ENCODE measurements at places on chromosomes 12 and 14.

DNA sequence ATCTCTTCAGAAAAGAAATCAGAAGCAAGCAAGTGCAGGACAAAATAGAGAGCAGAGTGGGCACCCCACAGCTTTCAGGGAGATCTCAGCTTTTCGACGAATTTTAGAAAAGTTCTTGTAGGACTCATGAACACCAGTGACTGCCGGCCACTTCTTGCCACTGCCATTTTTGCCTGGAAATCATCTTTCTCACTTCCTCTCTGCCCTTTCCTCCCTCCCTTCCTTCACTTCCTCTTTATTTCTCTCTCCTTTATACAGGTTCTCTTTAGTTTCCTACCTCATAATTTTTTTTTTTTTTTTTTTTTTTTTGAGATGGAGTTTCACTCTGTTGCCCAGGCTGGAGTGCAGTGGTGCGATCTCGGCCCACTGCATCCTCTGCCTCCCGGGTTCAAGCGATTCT is 185.6 kb downstream of the APAF1 start:
- no peak for DNase-seq

- no peak for DNase-seq
Observed at GRCh38 chr12:79569679-79570078, 121.1 kb downstream of the PAWR start.

DNA sequence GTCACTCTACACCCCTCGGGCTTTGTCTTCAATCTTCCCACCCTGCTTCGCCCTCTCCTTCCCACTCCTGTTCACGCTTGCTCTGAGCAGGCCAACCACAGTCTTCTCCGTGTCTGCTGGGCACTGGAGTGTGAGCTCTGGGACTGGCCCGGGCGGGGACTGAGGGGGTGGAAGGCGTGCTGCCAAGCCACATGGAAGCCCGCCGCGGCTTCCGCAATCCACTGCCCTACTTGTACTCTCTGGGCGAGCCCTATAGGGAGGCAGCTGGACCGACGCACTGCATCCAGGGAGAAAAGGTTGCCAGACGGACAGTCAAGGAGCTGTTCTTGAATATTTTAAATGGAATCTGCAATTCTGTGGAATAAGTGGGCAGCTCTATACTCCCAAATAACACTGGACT is 24.8 kb downstream of the GOLGA3 start:
- DNase-seq, result peak; percentile 57

- DNase-seq, result no peak
Observed at GRCh38 chr12:117967043-117967442, 1.7 kb downstream of the KSR2 start.

- peak; percentile 8 for DNase-seq
Observed at GRCh38 chr12:75208856-75209811, 505 bp downstream of the KCNC2 start.

DNA sequence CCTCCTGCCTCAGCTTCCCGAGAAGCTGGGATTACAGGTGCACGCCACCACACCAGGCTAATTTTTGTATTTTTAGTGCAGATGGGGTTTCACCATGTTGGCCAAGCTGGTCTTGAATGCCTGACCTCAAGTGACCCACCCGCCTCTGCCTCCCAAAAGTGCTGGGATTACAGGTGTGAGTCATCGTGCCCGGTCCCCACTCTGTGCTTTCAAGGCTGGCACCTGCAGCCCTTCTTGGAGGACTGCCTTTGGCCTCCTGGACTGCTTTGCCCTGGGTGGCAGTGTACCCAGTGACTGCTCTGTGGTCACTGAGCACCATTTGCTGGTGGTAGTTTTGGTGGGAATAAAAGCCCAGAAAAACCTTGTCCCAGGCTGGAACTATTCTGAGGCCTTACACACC is 12.6 kb downstream of the DHRS1 start:
- DNase-seq, result no peak

DNA sequence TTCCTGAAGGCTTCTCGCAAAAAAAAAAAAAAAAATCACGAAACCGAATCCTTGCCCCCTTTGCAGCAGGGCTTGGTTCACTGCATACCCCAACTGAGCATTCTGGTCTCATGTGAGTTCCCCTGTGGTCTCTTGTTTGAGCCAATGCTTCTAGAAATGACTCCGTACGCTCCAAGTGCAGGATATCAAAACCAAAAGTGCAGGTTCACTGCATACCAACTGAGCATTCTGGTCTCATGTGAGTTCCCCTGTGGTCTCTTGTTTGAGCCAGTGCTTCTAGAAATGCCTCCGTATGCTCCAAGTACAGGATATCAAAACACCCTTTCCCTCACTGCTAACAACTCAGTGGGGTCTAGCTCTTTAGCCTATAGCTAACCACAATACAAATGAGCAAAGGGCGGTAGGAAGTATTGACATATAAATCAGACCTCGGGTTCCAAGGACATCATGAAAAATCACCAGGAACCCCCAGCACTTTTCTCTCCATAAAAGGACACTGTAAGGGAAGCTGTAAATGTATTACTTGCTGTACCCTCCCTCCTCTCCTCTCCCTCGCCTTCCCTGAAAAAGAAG is 206.3 kb upstream of the NOS1 start:
- no peak for DNase-seq

GRCh38 chr14:67416810-67417209 is 4.8 kb upstream of the PLEK2 start:
- DNase-seq, result no peak

DNA sequence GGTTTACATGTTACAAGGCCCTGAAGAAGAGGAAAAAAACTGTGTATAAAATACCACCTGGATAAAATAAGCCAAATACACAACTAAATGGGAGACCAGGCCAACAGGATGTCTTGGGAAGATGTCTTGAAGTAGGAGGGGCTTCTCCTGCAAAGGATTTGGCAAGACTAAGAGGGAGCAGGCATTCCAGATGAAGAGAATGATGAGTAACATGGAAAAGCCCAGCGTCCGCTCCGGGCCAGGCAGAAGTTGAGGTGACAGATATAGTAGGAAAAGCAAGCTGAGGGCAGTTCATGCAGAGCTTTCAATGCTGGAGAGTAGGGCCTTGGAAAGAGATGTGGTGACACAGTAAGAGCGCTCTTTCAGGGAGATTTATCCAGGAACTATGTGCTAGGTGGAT is 16.1 kb upstream of the EIF4B start:
- no peak for DNase-seq

DNA sequence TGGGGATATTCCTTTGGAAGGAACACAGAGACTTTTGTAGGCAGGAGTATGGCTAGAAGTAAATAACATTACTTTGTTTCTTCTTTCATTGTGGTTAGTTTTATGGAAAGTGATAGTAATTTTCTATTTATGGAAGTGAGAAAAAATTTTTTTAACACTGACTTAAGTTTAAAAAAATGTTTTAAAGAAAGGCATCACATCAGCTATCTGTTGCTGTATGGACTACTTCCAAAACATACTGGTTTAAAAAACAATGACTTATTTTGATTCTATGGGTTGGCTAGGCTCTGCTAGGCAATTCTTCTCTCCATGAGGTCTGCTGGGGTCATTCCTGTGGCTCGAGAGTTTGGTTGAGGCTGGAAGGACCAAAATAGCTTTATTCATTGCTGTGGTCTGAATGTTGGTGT is 31.7 kb upstream of the SLC38A2 start:
- DNase-seq, result peak; percentile 82

- DNase-seq, result no peak
Observed at GRCh38 chr12:118999107-118999506, 17.8 kb downstream of the SRRM4 start.

DNA sequence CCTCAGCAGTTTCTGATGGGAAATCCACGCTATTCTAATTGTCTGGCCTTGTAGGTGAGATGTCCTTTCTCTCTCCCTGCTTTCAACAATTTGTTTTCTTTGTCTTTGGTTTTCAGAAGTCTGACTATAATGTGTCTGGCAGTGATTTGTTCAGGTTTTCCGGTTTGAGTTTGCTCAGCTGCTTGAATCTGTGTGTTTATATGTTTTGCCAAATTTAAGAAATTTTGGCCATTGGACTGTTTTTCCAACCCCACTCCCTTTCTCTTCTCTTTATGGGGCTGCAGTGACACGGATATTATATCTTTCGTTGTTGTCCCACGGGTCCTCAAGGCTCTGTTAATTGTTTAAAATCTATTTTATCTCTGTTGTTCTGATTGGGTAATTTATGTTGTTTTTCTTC is 105.0 kb downstream of the ADGRD1 start:
- DNase-seq, result no peak

GRCh38 chr12:112121780-112122565 is 3.4 kb upstream of the TRAFD1 start:
- peak; percentile 72 for DNase-seq

DNA sequence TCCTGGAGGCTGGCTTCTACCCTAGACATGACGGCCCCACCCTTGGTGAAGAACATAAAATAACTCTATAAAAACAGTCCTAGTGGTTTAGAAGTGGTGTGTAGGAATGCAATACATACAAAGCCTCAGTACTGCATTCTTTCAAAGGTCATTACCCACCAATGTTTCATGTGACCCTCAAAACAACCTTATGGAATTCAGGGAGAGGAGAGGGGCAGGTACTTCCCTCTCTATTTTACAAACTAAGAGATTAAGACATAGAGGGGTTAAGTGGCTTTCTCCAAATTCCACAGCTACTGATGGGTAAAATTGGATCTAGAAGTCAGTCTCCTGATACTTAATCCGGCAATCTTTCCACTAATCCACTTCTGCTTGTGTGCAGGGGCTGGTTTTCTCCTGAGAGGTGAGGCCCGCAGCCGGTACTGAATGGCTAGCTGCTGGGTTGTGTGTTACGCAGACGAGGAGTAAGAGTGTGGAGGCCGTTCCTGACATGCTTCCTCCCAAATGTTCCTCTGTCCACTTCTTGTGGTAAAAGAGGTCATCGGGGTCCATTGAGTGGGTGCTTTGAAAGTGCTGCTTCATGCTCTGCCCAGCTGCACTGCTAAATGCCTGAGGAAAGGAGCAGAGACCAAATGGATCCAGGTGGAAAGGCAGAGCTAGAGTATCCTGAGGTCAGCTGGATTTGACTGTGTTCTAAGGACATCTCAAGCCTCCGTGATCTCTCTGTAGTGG is 16.2 kb downstream of the SLC7A8 start:
- DNase-seq, result no peak

- DNase-seq, result no peak
Observed at GRCh38 chr14:105641075-105641937, 114.9 kb downstream of the TMEM121 start.

- DNase-seq, result peak; percentile 63
Observed at GRCh38 chr14:23299211-23299957, 3.3 kb downstream of the PPP1R3E start.

DNA sequence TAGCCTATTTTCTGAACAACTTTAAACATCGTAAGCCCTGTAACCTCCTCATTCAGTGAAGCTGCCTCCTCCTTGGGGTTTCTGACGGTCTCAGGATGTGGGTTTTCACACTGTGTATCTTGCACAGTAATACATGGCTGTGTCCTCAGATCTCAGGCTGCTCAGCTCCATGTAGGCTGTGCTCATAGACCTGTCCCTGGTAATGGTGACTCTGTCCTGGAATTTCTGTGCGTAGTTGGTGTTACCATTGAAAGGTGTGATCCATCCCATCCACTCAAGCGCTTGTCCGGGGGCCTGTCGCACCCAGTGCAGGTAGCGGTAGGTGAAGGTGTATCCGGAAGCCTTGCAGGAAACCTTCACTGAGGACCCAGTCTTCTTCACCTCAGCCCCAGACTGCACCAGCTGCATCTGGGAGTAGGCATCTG is 980.5 kb downstream of the TMEM121 start:
- DNase-seq, result no peak

GRCh38 chr14:89649451-89650075 is 232.5 kb upstream of the FOXN3 start:
- DNase-seq, result no peak

- no peak for DNase-seq
Observed at GRCh38 chr12:49227713-49228112, 37.2 kb upstream of the TUBA1C start.

DNA sequence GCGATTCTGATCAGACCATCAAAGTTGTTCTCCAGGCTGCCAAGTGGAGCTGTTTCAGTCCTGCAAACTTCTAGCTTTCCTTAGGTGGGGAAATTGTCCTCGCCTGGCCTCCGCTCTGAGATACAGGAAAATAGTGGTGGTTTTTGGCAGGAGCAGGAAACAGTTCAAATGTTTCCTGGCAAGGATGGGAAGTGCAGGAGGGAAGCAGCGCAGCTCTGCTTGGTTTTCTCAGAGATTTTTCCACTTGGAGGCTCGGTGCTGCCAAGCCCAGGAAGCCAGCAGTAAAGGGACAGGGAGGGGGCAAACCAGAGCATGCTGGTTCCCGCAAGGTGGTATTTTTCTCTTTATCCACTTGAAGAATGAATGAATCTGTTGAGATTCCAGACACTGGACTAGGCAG is 17.0 kb downstream of the TMEM63C start:
- no peak for DNase-seq

DNA sequence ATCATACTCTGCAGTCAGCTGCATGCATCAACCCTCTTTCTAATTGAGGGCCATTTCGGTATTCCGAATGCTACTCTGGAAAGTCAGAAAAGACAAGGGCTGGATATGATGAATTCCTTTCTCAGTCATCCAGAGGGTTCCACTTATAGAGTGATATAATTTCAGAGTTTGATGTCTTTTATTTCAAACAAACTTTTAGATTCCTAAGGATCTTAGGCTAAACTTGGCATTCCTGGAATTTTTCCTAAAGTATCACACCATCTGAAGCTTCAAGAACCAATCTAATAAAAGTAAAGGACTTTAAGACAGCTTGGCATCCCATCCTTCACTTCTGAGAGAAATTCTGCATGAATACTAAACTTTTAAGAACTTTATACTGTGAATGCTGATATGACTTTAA is 69.3 kb upstream of the KCNJ8 start:
- no peak for DNase-seq

DNA sequence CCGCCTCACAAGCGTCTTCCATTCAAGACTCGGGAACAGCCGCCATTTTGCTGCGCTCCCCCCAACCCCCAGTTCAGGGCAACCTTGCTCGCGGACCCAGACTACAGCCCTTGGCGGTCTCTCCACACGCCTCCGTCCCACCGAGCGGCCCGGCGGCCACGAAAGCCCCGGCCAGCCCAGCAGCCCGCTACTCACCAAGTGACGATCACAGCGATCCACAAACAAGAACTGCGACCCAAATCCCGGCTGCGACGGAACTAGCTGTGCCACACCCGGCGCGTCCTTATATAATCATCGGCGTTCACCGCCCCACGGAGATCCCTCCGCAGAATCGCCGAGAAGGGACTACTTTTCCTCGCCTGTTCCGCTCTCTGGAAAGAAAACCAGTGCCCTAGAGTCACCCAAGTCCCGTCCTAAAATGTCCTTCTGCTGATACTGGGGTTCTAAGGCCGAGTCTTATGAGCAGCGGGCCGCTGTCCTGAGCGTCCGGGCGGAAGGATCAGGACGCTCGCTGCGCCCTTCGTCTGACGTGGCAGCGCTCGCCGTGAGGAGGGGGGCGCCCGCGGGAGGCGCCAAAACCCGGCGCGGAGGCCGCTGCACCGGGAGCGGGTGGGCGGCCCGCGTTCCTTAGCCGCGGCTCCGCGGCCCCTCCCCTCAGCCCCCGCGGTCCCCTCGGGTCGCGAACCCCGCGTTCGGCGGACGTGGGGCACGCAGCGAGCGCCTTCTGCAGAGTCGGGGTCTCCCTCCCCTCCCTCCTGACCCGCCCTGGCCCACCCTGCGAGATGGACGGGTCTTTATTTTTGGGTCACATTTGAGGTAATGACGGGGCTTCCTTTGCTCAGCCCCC is at the start of gene UBC:
TSS of gene UBC (minus strand) at position 259 of the 847 bp plus-strand sequence. CDS start 879 bp downstream, outside the sequence.
- DNase-seq, result peak; percentile 85

GRCh38 chr14:100413699-100414098 is 90.6 kb downstream of the SLC25A47 start:
- DNase-seq, result no peak

GRCh38 chr14:61320806-61321384 is 484 bp upstream of the PRKCH start:
- no peak for DNase-seq

- DNase-seq, result no peak
Observed at GRCh38 chr14:87873741-87874140, 119.2 kb downstream of the GALC start.

Measured in stromal cell of bone marrow (primary cell).